ENCODE measurements at places on chromosomes 13 and 19.
A peak's percentile ranks its signal among the peaks of the same experiment; 100 is the strongest.

GRCh38 chr13:79468402-79468801 lies 12.6 kb upstream of the NDFIP2 start:
- DNase-seq, result no peak

DNA sequence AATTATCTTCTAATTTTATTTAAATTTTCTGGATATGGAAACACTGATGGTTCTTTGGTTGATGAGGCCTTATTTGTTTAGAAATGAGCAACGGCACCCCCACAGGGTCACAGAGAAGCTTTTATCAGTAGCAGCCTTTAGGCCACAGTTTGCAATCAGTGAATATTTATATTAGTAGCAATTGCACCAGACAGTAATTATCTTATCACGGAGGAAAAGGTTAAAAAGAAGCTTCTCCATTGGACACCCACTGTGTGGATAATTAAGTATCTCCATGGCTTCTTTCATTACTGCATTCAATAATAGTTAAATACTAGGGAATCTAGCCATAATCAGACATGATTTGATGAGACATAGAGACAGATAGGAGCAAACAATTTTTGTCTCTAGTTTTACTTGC lies 2099.2 kb upstream of the PCDH20 start:
- DNase-seq, result no peak

DNA sequence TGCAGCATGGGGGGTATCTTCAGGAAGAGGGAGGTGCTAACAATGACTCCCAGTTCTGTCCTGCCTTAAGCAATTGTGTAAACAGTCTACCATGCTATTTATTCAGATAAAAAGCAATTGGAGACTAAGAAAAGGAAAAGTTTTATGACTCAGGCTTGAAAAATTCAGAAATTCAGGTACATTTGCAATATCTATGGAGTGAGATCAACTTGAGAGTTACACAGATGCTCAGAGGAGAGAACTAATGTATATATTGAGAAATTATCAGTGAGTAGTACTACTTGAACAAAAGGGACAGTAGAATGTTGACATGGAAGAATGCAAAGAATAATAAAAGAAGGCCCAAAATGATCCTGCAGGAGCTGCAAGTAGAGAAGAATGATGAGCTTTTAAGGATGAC lies 277.6 kb upstream of the DACH1 start:
- DNase-seq, result no peak

- peak; percentile 46 for DNase-seq
Measured at GRCh38 chr19:39843919-39844793, 2.0 kb downstream of the FBL start.

- DNase-seq, result no peak
Measured at GRCh38 chr19:5934069-5934401, 20.0 kb downstream of the CAPS start.

All from SW480 (cell line).